ENCODE measurements at places on chromosomes 2 and 18.

DNA sequence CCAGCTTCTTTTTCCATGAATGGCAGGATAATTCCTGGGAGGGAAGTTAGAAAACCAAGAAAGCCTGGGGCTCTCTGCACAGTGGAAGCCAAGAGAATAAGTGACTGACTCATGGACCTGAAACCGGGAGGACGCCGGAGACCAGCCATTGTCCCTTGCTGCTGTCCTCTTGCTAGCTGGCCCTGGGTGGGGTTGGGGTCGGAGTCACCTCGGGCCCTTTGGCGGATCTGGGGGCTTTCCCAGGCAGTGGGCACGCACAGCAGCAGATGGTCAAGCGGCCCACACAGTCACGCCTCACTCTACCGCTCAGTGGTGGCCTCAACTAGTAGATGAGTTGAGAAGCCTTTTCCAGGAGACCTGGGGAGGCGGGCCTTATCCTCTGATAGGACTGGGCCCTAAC lies 15.6 kb downstream of the EFHD1 start:
- no peak for DNase-seq

- no peak for DNase-seq
Observed at GRCh38 chr2:26941486-26941885, 29.0 kb upstream of the MAPRE3 start.

GRCh38 chr2:149098701-149099100 lies 60.2 kb downstream of the LYPD6B start:
- peak; percentile 59 for DNase-seq

DNA sequence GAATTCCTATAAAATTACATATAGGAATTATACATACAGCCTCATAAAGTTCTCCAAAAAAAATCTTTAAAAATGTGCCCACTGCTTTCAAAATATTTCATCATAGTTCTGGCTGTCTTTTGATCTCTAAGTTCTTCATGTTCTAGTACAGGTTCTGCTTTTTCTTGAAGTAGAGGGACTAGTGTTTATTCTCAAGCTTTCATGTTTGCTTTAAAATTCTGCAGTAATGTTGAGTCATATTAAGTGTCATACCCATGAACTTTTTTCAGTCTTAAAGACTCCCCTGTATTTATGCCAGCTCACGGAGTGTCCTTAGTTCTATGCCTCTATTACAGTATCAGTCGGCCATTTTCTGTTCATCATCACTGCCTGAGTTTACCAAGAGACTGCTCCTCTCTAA lies 54.8 kb upstream of the CCDC141 start:
- no peak for DNase-seq

DNA sequence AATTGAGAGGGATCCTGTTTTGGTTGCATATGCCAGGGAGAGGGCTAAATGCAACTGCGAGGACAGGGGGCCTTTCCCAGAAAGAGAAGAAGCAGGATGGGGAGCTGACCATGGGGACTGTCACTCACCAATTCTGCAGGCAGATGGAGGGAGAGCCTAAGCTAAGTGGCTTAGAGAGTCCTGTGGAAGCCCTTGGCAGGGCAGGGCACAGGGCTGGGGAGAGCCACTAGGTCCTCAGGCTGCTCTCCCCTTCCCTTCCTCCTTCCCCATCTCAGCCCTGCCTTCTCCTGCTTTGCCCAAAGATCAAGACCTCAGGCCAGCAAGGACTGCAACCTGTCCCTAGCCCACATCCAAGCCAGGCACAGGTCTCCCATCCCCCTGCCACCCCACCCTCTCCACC lies 24.4 kb upstream of the CATIP start:
- no peak for DNase-seq

GRCh38 chr2:85854166-85854509 lies 34.7 kb downstream of the ST3GAL5 start:
- DNase-seq: no peak

- no peak for DNase-seq
Observed at GRCh38 chr18:32502014-32502413, 31.3 kb upstream of the GAREM1 start.

GRCh38 chr2:120919216-120919615 lies 183.5 kb downstream of the GLI2 start:
- peak; percentile 85 for DNase-seq

GRCh38 chr18:2997429-2997828 lies 15.5 kb downstream of the LPIN2 start:
- no peak for DNase-seq

DNA sequence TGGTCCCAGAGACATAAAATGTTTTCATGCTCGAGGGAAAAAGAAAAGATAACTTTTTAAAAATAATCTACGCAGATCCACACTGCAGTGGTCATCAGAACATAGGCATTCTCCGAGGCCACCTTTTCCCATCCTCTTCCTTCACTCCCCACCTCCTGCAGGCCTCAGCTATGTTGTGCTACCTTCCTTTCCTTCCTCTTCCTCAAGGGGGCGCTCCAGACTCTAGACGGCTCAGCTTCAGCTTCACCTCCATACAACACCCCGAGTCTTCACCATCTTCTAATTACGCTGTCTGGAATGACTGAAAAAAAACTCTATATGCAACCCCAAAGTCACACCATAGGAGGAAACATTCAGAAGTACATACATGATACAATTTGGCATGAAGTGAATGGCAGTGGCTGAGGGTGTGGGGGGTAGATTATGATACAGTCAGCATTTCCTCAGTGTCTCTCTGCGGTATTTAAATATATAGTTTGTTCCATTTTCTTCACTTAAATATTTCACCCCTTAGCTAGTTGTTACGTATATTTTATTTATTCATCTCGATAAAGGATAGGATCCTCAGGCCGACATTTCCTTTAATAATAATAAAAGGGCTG lies 583.6 kb downstream of the IRS1 start:
- peak; percentile 18 for DNase-seq

DNA sequence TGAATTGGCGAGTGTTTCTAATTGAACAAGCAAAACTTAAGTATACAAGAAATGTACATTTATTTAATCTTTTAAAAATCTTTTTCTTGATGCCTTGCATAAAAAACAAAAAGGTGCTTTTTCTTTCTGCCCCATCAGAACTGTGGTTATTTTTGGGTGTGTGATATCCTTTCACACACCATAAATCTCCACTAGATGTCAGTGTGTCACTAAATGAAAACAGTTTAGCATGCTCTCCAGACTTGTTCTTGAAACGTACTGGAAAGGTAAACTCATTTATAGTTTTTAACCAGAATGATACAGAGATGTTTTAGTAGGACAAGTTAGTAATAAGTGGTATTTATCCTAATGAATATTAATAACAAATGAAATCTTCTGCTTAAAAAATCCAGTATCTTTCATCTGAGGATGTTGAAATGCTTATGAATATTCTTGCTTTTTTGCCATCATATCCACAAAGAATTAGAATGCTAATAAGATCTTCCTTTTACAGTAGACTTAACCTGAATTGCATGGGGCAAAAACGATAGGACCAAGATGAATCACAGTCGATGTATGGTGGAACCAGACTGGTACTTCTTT lies 96.8 kb downstream of the UBE2E3 start:
- DNase-seq: peak; percentile 37

DNA sequence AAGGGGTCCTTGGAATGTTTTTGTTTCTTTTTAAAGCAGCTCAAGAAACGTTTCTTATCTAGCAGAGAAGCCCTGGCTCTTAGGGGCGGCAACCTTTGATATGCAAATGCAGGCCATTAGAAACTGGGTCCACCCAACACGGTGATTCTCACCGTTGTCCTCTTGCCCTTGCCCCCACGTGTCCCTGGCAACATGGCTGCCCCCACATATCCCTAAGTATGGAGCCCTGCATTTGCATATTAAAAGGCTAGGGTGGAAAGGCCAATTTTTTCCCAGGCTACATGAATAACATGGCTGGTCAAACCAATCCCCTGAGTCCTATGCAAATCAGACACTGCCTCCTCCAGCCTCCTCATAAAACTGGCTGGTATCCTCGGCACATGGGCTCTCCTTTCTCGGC lies 230.1 kb upstream of the SPOPL start:
- no peak for DNase-seq

- no peak for DNase-seq
Observed at GRCh38 chr2:181152226-181152625, 171.8 kb downstream of the UBE2E3 start.

DNA sequence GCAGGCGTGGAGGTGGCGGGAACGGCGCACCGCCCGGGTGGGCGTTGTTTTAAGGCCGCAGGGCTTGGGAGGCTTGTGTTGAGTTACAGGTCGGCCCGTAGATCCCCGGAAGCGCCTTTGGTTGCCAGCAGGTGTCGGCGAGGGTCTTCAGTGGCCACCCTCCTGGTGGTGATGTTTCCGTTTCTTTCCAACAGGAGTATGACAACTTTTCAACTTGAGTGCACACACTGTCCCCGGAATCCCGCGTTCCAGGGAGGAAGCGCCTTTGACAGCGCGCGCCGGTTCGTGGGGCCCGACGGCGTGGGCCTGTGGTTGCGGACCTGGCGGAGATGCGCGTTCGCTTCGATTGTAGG lies 1.0 kb upstream of the HDAC4 start:
- peak; percentile 87 for DNase-seq

- DNase-seq: no peak
Observed at GRCh38 chr18:23609390-23610023, 23.2 kb upstream of the NPC1 start.

GRCh38 chr2:189312643-189313042 lies 128.6 kb upstream of the WDR75 start:
- no peak for DNase-seq

DNA sequence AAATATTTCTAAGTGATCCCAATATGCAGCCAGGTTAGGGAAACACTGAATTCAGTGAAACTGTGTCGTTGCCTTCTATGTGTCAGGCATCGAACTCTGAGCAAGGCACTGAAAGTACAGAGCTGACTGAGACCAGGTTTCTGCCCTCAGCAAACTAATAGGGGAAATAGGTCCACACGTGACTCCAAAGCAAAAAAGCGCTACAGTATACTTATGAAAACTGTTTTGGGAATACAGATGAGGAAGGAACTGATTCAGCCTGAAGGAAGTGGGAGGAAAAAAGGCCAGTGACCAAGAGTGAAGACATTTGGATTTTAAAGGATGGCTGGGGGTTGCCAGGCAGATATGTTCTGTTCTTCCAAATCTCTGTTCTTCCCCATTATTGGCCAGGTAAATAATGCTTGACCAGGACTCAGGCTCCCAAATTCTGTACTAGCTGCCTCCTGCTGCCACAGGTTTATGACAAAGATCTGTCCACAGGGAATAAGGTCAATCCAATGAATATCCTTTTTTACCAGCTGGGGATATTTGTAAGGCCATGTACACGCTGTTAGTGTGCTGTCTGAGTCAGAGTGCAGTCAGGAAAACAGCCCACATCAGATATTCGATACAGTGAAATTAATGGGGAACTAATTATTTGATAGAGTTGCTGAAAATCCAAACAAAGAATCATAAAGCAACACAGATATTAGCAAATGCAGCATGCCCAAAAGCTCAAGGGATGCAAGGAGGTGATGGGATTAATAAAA lies 24.5 kb upstream of the INPP4A start:
- DNase-seq: no peak

DNA sequence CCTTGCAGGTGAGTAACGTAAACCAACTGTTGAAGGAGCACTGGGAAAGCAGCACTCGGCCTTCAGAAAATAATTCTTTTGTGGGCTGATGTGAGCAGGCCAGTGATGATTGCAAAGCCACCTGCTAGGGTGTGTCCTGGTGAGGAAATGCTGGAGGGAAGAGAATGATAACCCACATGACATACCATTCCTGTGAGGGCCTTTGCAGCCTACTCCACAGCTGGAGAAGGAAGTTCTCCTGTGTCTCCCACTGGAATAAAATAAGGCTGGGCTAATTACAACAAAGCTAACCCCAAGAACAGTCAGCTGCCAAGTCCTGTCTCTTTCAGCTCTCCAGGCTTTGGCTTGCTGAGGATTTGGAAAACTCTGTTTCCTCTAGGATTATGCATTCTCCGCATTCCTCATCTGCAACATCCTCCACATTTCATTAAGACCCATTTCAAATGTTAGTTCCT lies 16.7 kb upstream of the DSG1 start:
- no peak for DNase-seq

- no peak for DNase-seq
Observed at GRCh38 chr18:59959606-59960005, 59.8 kb downstream of the PMAIP1 start.

GRCh38 chr18:23226391-23226790 lies 91.1 kb downstream of the CABLES1 start:
- DNase-seq: no peak

DNA sequence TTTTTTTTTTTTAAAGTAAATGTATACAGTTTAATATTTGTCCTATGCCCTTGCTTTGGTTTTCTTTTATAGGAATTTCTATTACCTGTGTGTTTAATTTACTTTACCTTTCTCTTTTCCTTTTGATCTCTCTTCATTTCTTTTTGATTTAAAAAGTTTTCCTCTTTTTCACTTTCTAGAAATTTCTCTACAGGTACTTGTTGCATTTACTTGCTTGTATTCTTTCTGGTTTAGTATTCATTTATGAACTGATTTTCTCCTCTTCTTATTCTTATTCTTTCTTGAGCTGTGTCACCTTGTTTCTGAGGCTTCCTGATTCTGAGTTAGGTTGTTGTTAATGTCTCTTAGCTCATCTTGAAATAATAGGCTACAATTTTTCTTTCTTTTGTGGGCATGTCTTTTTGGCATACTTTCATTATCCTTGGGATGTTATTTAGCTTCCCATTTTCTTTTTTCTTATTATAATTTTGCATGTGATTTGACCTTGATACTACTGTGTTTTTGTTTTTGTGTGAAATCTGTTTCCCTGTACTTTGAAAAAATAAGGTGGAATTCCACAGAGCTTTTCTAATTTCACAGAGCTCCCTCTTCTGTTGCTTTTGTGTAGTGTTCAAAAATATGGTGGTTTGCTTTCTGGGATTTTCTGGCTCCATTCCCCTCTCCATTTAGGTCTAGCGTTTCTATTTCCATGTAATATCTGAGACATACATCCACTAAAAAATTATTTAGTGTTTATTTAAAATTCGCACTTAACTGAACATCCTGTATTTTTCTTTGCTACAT lies 25.5 kb upstream of the ALMS1 start:
- DNase-seq: no peak

DNA sequence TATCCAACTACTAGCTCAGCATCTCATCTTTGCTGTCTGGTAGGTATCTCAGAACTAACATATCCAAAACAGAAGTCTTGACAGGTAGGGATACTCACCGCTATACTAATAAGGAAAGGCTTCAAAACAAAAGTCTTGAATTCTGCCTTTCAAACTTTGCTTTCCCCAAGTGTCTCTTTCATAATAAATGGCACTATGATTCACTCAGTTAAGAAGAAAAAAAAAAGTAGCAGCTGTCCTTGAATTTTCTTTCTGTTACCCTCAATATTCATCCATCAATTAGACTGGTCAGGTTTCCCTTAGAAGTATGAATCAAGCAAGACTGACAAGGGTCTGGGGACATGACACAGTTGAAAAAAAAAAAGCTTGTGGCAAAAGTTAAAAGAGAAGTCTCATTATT lies 175.1 kb downstream of the GULP1 start:
- DNase-seq: no peak
